ENCODE measurements at places on chromosomes 7 and 10.

DNA sequence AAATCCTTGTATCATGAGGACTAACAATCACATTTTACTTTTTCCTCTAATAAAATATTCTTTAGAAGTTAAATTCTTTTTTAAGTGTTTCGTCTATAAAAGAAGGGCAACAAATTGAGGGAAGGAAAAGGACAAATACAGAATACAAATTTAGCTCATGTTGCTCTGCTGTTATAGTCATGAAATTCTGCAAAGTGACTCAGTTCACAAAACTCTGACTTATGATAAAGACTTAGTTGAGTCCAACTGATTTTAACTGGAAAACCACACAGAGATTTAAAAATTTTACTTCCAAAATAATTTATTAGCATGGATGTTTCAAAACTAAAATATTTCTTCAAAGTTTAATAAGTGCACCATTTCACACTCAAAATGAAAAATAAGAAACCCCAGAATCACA lies 75.0 kb upstream of the GPR22 start:
- DNase-seq, result no peak

DNA sequence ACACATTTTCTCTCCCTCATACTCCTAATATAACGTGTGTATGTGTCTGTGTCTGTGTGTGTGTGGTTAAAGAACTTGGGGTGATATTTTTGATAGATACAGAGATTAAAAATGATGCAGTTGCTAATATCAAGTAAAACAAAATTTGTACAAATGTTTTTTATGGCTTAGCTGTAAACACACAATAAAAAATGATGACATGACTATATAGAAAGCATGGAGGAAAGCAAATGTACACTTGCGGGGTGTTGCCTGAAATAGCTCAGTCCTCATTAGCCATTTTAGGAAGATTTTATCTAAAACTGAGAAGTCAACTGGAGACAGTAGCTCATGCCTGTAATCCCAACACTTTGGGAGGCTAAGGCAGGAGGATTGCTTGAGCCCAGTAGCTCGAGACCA lies 5.6 kb upstream of the TASOR2 start:
- DNase-seq, result no peak

- no peak for DNase-seq
Measured at GRCh38 chr7:86964973-86965726, 94.3 kb downstream of the ELAPOR2 start.

- DNase-seq, result peak; percentile 88
Measured at GRCh38 chr10:97072851-97073665, 112.7 kb downstream of the SLIT1 start.

DNA sequence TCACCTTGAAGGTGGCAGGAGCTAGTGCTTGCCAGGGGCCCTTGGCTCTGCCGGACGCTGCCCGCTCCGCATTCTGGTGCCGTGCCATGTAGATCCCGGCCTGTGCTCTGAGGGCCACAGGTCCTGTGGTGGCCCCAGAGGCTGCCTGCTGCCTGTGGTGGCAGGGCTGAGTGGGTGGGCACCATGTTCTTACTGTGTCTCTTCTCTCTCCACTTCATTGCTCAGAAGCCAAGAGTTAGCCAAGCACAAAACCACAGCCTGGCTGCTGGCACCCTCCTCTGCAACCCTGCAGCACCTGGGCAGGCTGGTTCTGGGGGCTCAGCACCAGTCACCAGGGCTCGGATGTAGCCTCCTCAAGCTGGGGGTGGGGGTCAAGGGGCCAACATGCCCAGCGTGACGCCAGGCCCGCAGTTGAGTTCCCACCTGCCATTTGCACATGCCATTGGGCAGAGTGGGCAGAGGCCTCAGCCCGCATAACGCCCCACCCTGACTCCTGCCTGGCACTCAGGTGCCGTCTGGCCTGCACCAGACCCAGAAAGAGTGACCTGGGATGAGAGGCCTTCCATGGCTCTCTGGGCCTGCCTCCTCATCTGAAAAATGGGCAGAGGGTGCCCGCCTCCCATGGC lies 16.3 kb downstream of the ZMIZ1 start:
- DNase-seq, result no peak

DNA sequence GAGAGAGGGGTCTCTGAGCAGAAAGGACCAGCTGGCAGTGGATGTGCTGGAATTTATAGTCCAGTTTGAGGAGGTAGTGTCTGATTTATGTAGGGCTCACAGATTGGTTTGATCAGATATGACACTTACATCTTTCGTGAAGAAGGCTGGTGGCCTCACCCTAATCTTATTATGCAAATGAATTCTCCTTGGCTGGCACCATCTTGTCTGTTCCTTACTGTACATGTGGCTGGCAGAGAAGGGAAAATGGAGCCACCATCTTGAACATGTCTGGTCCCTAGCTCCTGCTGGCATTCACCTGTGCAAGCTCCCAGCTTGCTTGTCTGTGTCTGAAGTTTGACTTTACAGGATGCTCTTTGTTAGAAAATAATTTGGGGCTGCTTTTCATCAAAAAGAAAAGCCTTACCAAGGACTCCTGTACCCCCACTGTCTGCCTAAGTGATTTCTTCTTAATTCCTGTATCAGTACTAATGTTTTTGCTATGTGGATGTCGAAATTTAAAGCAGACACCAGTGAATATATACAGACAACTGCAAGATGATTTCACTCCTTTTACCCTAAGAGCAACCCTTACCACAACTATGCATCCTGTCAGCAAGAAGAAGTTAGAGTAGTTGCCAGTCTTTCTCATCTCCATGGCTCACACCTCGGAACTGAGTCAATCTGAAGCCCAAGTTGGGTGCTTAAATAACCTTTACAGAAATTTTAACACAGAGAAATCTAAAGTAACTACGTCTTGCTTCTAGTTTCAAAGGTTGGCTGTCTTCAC lies 322.0 kb upstream of the SEMA3D start:
- no peak for DNase-seq

DNA sequence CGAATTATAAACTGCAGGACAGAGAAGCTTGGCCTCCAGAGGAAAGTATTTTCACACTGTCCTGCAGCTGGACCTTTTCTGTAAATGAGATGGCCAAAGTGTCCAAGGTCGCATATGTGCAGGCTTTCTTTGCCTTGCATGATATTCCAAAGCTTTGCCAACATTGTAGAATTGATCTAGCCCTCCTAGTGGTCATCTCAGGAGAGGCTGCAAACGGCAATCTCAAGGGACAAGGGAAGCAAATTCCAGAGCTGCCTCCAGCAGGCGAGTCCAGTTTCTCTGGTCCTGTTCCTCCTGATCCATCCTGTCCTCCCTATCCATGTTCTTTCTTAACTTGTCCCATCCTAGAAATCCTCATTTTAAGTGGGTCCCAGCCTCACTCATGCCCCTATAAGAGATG lies 373.4 kb upstream of the PCDH15 start:
- peak; percentile 9 for DNase-seq

- DNase-seq, result no peak
Measured at GRCh38 chr10:103798511-103798910, 56.9 kb downstream of the SH3PXD2A start.

DNA sequence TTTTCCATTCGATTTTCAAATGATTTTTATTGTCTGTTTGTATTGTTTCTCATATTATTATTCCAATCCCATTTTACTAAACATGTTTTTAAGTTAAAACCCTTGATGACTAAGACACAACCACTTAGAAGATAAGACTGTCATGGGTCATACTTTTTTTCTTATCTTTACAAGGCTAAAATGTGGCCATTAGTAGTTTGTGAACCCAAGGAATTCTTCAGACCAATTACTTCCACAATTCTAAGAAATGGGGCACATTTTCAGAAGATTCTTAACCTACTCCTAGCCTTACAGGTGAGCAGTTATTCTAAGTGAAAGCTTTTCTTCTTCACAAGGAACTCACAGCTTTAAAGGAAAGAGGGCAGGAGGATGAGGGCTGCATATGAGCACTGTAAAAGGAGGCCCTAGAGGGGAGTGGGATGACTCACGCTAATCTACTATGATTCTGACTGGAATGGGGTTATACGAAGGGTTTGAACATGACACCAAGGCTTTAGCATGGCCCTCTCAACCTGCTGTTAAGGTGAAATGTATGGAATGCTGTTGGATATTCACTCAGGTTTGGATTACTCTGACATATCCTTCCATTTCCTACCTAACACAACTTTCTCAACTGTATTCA lies 81.0 kb downstream of the SORCS1 start:
- no peak for DNase-seq

DNA sequence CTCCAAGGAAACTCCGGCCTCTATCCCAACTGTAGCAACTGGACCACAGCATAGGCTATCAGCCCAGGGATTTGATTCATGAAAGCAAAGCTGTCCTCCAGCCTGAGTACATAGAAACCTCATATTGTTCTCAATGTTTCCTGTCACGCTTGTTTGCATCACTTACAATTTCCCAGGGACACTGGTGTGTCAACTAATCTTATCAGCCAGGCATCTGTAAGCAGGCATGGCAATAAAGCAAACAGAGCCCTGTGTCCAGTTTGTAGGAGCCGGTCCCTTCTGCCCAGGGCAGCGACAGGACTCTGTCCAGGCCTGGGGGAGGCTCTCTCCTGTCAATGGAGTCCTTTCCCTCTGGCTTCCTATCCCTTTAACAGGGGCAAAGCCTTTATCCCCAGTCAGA lies 23.0 kb upstream of the CDHR3 start:
- DNase-seq, result no peak

GRCh38 chr10:51000164-51000563 lies 74.1 kb upstream of the PRKG1 start:
- no peak for DNase-seq

DNA sequence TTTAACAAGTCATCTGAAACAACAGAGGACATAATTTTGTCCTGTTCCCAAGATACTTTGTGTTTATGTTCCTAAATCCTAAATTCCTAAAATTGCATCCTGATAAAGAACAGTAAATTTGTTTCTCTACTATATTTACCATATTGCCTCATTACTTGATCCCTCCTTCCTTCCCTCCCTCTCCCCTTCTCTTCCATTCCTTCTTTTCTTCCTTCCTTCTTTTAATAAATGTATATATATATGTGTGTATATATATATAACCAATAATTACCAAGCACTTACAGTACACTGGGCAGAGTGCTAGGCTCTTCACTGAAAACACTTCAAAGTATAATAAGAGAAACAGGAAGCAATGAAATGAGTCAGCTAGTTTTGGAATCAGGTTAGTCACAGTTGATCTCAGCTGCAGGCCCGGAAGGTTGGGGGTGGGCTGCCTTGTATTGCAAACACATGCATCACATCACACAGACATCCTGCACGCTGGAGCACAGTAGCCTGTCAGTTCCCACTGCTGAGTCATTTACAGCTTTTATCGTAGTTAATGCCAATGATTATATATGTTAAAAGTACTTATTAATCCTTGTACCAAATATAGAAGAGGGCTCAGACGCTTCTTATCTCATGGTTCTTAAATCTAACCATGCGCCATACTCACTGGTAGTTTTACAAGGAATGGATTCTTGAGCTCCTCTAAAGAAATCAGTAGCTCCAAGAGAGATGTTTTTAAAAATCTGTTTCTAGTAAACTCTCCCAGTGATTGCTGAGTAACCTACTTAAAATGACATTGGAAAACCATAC lies 551.7 kb downstream of the GRM8 start:
- DNase-seq, result no peak

DNA sequence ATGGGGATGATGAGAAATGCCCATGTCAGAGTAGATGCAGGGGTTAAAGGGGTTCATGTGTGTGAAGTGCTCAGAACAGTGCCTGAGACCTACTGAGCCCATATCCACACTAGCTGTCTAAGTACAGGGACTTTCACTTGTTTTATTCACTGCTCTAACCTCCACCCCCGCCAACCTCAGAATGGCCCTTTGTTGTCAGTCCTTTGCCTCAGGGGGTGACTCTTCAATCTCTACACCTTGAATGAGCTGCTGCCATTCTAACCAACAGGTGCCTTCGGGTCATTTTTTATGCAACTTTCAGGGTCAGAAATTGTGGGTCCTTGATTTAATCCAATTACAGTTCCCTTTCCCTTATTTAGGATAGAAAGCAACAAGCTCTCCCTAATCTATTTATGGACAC lies 26.2 kb downstream of the VSTM4 start:
- DNase-seq, result no peak

GRCh38 chr10:13709931-13710650 lies 123.3 kb downstream of the PRPF18 start:
- no peak for DNase-seq

DNA sequence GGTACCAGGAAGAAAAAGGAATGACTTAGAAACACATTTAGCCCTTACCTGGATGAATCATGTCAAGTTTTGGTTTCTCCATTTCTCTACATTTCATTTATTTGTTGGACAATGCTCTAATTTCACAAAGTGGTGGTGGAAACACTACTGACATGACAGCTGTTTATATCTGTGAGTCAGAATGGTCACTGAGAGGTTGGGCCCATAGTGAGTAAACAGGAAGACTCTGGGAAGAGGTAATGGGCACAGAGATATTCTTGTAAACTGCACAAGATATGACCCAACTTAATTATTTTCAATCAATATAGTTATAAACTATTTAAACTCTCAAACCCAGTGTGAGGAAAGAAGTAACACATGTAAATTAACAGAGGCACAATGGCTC lies 176.3 kb upstream of the MEOX2 start:
- DNase-seq, result no peak

DNA sequence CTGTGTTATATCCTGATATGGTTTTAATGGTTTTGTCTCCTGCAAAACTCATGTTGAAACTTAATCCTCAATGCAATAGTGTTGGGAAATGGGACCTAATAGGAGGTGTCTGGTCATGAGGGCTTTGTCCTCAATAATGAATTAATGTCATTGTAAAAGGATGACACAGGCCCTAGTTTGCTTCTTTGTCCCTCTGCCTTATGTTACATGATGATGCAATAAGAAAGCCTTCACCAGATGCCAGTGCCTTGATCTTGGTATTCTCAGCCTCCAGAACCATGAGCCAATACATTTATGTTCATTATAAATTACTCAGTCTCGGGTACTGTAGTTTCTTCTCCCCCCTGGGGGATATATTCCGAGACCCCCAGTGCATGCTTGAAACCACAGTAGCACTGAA lies 1247.4 kb upstream of the SORCS1 start:
- DNase-seq, result no peak
